ENCODE measurements at places on chromosomes 16 and 17.

GRCh38 chr16:4200000-4200780, 41.7 kb downstream of the SRL start:
- DNase-seq, result no peak

GRCh38 chr16:20175358-20175757, 101.7 kb upstream of the GPR139 start:
- DNase-seq, result no peak

DNA sequence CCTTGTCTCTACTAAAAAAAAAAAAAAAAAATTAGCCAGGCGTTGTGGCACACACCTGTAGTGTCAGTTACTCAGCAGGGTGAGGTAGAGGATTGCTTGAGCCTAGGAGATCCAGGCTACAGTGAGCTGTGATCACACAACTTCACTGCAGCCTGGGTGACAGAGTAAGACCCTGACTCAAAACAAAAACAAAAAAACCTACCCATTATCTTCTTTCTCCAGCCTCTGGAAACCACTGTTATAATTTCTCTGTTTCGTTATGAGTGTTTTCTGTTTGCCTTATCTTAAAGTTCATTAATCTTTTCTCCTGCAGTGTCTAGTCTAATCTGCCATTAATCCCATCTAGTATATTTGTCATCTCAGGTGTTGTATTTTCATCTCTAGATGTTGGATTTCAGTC, 18.6 kb upstream of the CLTC start:
- DNase-seq, result no peak

- DNase-seq, result no peak
Observed at GRCh38 chr17:7355053-7355452, at the start of gene TMEM95. TSS of gene TMEM95 (plus strand) at chr17:7355156. CDS start at chr17:7355205, 49 bp downstream.

- DNase-seq, result no peak
Observed at GRCh38 chr17:61366076-61366714, 33.4 kb upstream of the TBX2 start.

DNA sequence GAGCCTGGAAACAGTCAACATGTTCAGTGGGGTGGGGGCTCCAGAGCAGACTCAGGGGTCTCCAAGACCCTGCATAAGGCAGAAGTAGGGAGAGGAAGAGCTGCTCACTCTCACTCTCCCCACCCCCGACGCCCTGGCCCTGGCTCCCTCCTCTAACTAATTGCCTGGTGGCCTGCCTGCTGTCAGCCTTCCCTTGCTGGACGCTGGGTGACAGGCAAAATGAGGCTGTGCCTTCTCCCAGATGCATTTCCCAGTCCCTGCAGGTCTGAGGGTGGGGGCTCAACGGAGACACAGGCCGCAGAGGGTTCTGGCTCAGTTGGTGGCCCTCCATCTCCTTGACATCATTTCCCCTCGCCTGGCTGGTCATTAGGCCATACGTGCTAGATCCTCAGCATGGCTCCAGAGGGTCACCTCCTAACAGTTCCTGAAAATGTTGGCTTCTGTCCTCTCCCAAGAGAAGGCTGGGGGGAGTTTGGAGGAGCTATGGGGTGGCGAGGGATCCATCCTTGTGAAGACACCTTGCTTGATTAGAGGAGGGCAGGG, 1.4 kb downstream of the FMNL1 start:
- DNase-seq, result no peak

DNA sequence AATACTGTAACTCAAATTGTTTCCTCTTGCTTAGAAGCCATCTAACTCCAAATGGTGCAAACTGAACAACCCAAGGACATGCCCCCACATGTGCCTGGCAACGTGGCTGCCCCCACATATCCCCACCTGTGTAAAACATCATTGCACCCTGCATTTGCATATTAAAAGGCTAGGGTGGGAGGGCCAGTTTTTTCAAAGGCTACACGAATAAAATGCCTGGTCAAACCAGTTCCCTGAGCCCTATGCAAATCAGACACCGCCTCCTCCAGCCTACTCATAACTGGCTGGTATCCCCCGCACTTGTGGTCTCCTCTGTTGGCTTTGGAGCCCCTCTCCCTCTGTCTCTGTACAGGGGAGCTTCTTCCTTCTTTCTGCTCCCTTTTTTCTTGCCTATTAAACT, 26.7 kb downstream of the C16orf54 start:
- no peak for DNase-seq

Measured in AG04449 (cell line).